Cardiac muscle cell (in vitro differentiated cells and primary cell): ENCODE measurements at places on chromosomes 6 and 20. TPM values are rescaled to one million over a fixed set of nuclear protein-coding genes. Genes with fewer than 3 reads are reported as not detected.

DNA sequence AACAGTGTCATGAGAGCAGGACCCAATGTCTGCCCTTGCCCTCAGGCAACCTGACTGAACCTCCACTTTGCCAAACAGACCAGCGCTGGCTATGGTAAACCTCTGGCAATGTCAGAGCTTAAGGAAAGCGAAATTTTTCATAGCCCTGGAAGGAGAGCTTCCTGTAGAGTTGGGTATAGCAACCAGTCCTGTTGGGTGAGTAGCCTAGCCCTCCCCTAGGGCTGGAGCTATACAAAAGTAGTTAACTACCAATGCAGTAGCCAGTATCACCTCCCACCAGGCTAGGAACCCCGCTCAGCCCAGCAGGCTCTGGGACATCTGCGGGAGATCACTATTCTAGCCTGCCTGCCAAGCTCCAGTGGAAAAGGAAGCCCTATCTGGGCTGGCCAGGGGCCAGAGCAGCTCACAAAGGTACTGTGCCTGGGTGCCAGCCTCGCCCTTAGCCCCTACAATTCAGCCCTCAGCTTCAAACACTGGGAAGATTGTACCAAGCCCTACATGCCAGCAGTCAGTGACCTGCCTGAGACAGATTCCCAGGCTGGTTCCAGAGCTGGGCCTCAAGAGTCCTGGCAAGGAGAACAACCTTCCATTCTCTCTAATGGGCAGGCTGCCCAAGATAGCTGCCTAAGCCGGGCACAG, 7.9 kb downstream of the WFDC3 start:
- DNase-seq = peak; percentile 29

Gene PPP1R10
- polyA plus RNA-seq = 42.4 and 42.9 TPM in 2 replicates

GRCh38 chr6:138383776-138384175, 6.1 kb downstream of the SMIM28 start:
- DNase-seq = no peak

GRCh38 chr20:54107181-54107580, 36.8 kb upstream of the BCAS1 start:
- DNase-seq = no peak

DNA sequence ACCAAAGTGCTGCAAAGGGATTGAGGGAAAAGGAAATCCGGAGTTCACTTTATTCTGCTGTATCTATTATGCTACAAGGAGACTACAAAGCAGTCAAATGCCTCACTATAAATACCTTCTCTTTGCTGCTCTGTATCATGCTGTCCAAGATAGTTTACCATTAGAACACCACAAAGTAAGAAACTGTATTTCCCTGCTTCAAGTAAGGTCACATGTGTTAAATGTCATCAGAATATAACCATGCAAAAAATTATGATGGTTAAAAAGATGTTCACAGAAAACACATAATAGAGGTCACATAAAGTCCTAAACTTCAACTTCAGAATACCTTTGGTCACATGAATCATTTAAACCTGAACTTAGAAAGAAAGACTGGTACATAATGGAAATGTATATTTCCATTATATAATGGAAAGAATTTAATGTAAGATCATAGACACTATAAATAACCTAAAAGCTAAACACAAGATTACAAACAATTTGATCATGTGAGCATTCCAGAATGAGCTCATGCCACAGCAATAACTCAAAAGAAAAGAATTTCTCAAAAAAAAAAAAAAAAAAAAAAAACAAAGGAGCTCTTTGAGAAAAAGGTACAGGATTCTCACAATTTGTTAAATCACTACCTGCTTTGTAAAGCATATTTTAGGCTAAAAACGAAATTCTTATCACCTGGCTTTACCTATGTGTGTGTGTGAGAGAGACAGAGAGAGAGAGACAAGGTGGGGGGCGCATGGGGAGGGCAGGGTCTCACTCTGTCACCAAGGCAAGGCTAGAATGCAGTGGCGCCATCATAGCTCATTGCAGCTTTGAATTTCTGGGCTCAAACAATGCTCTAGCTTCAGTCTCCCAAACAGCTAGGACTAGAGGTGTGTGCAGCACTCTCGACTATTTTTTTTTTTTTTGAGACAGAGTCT, 58.7 kb downstream of the KIF13A start:
- no peak for DNase-seq

GRCh38 chr6:13998356-13998755, 73.6 kb downstream of the RNF182 start:
- no peak for DNase-seq

DNA sequence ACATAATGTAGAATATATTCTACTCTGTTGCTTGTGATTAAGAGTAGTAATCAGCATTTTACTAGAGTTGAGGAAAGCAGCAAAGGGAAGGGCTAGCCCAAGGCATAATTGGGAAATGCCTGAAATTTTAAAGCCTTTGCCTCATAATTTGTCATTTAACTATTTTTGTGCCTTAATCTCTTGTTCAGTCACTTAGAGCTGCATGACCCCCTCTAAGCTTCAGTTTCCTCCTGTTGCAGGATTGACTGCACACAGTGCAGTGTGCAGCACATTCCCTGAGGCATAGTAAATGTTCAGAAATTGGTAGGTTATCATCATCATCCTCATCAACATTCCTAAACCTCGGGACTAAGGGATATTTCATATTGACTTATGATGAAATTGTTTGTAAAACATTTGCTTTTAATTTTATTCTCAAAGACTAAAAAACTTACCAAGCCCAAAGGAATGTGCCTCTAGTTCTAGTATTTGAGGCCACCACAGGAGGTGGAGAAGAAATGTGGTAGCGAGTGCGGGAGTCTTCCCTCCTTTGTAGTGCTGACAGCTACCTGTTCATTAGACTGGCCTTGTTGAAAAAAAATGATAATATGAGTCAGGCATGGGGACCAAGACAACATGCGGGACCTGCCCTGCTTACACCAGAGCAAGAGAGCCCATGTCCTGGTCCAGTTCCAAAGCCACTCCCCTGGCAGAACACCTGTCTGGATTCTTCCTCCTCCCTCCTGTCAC, 14.8 kb upstream of the TENT5A start:
- peak; percentile 41 for DNase-seq

- DNase-seq = no peak
Measured at GRCh38 chr6:49720372-49720771, 7.0 kb upstream of the CRISP2 start.

GRCh38 chr20:13464702-13465101, 174.0 kb downstream of the TASP1 start:
- DNase-seq = peak; percentile 18

- no peak for DNase-seq
Measured at GRCh38 chr6:42448927-42449659, 2.6 kb downstream of the TRERF1 start.

- DNase-seq = no peak
Measured at GRCh38 chr20:13426870-13427269, 205.8 kb downstream of the ISM1 start.

DNA sequence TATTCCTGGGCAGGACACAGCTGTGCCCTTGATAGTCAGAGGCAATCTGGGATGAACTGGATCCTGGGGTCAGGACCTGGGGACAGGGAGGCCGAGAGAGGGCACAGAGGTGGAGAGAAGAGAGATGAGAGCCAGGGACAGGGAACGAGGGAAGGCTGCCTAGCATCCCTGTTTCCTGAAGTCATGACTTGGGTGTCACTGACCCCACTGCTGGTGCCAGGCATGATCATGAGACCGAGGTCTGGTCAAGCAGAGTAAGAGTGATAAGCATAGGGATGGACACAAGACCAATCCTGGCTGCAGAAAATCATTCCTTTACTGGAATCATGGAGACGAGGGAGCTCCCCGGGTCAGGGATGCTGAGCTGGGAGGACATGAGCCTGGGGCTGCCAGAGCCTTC, 36.1 kb downstream of the FAM110A start:
- no peak for DNase-seq

DNA sequence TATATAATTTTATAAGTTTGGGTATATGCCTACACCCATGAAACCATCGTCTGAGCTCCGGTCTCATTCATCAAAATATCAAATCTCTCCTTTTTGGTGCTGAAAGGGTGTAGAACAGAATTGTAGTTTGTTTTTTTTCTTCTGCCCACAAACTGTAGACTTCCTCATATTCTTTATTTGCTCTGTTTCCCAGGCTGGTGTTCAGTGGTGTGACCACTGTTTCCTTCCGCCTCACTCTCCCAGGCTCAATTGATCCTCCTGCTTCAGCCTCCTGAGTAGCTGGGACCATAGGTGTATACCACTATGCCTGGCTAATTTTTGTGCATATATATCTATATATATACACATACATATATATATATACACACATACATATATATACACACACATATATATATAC, 139.6 kb upstream of the HCRTR2 start:
- DNase-seq = no peak

GRCh38 chr6:6861351-6861894, 246.3 kb upstream of the RREB1 start:
- no peak for DNase-seq
